ENCODE measurements at places on chromosomes 1 and 21.

DNA sequence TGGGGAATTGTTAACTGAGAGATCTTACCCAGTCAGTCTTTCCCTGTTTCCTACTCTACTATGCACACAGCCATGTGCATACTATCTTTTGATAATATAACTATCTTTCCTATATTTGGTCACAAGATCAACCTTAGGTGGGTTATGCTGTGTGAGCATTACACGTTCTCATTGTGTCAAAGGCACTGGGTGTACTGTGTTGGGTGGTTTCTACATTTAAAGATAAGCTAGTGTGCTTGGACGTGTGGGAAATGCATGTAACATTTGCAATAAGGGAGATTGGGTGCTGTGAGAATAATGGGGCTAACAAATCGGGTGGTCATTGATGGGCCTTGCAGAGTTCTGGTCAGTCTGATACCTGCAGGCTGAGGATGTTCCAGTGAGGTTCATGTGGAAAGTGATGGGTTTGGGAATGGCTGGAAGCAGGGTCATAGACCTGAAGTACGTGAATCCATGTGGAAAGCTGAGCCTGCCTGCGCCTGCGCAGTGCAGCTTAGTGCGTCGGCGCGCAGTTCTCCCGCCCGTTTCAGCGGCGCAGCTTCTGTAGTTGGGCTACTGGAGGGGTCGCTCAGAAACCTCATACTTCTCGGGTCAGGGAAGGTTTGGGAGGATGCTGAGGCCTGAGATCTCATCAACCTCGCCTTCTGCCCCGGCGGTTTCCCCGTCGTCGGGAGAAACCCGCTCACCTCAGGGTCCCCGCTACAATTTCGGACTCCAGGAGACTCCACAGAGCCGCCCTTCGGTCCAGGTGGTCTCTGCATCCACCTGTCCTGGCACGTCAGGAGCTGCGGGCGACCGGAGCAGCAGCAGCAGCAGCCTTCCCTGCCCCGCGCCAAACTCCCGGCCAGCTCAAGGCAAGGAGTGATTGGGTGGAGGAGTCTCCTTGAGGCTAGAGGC lies at the start of gene MSH4:
TSS of gene MSH4 (plus strand) at position 507 of the 897 bp plus-strand sequence. CDS start at position 611, 104 bp downstream.
- DNase-seq = no peak

- no peak for DNase-seq
Measured at GRCh38 chr1:21935393-21935804, 1.7 kb downstream of the HSPG2 start.

- peak; percentile 13 for DNase-seq
Measured at GRCh38 chr1:247487057-247487456, 29.2 kb upstream of the OR2B11 start.

DNA sequence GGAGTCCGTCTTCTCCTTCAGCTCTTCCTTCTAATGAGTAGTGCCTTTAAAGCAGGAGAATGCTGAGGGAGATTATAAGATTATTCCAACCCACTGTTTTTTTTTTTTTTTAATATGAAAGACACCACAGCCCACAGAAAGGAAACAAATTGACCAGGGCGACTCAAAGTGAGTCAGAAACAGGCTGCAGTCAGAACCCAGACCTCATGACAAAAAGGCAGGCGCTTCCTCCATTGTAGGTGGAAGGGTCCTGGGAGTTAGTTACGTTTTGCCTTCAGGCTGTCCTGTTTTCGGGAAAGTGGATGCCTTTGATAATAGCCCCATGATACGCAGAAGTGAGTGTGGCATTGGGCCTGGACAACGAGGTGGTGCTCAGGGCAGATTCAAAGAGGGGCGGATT lies 21.0 kb downstream of the PLXNA2 start:
- DNase-seq = no peak

GRCh38 chr1:27053977-27054753 lies 41.5 kb upstream of the TENT5B start:
- DNase-seq = no peak

DNA sequence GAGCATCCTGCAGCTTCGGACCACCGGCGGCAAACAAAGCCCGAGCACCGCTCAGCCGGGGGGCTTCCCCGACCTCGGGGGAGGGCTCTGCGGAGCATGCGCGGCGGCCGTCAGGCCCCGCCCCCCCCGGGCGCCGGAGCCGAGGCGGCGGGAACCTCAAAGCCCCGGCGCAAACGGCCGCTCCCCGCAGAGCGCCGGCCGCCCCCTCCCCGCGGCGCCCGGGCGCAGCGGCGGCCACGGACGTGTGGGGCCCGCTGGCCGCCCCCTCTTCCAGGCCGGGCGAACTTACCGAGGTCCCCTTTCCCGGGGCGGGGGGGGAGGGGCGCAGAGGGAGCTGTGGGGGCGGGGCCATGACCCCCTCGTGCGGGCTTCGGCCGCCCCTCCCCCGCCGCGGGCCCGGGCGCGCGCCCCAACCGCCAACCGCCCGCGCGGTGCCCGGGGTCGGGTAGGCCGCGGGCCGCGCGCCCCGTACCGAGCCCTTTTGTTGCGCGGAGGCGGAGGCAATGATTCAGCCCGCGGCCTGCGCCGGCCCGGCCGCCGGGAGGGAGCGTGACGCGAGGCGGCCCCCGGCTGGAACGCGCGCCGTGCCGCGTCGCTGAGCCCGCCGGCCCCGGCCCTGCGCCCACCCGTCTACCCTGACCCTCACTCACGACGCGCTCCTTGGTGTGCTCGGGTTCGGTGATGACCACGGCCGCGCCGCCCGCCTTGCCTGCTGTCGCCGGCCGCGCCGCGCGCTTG lies 1.7 kb downstream of the RCC2 start:
- peak; percentile 52 for DNase-seq

- no peak for DNase-seq
Measured at GRCh38 chr1:115809076-115809475, 31.9 kb downstream of the NHLH2 start.
